ENCODE measurements at places on chromosomes 6 and 20.

DNA sequence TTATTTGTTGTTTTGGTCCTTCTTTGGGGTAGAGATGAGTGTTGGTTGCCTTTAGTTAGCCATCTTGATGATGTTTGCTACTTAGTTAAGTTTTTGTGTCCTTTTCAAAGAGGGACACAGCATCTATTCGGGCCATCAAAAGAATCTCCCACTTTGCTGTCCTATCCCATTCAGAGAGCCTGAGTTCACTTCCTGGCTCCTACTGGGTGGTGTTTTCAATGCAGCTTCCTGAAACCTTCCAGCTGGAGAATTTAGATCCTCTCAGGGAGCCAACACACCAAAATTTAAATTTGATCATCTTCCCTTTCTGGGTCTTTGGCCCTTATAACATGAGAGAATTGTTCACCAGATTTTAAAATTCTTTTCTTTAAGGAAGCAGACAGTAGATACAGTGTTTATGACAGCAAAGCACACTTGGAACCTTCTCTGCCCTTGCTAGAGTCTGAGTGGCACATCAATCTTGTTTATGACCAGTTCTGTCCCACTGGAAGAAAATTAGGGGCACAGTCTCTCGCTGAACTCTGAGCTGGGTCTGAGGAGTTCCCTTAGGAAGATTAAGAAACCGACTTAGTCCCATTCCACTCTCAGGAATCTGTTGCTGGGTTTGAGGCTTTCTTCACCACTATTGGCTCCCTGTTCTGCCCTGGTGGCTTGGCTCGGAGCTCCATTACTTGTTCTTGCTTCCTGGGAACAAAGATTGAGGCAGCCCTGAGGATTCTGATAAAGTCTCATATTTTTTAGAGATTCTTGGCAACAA, 115.5 kb downstream of the CCDC170 start:
- no peak for DNase-seq

DNA sequence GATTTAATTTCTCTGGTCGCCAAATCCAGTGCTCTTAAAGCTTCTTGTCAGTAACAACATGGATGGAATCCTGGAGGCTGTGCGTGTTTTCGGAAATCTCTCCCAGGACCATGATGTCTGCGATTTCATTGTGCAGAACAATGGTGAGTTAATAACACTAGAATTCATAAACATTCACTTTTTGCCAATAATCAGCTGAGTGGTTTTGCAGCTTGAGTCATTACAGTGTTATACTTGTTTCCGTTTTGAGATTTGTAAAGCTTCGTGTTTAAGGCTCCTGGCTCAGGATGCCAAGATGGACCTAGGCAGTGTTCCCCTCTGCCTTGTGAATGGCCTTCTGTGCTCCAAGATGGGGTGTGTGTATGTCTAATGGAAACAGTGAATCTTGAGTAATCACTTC, 113.8 kb downstream of the ARMC2 start:
- DNase-seq: no peak

- no peak for DNase-seq
These were observed 519.7 kb downstream of the CDH26 start for GRCh38 chr20:60477958-60478357.

DNA sequence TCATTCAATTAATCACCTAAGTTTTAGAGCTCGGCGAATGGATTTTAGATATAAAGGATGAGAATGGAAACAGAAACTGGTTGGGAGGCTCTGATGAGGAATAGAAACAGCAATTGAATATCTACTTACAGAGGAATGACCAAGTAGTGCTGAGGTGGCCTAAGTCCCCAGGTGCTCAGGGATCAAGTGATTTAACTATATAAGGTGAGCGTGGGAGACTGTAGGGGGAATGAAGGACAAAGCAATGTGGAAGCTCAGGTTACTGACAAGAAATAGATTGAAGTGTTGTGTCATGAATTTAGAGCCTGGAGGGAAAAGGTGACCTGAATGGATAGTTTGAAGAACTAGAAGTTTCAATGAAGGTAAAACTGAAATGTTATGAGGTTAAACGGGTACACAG, 495.4 kb upstream of the SOX4 start:
- DNase-seq: no peak

GRCh38 chr6:84280639-84281038, 53.2 kb upstream of the CEP162 start:
- no peak for DNase-seq

DNA sequence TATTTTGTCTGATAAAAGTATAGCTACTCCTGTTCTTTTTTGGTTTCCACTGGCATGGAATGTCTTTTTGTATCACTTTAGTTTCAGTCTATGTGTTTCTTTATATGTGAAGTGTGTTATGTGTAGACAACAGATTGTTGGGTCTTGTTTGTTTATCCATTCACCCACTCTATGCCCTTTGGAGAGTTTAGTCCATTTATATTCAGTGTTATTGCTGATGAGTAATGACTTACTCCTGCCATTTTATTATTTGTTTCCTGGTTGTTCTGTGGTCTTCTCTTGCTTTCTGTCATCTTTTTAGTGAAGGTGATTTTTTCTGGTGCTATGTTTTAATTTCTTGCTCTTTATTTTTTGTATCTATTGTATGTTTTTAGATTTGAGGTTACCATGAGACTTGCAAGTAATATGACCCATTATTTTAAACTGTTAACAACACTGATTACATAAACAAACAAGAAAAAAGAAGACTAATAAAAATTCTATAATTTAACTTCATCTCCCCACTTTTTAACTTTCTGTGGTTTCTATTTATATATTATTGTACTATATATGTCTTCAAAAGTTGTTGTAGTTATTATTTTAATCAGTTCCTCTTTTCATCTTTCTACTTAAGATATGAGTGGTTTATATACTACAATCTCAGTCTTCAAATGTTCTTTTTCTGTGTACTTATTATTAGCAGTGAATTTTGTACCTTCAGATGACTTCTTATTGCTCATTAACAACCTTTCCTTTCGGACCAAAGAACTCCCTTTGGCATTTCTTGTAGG, 323.4 kb downstream of the BTBD9 start:
- no peak for DNase-seq

GRCh38 chr6:56032715-56033260, 157.4 kb upstream of the BMP5 start:
- DNase-seq: no peak

- DNase-seq: no peak
These were observed 14.0 kb downstream of the GCNT2 start for GRCh38 chr6:10535193-10535592.

GRCh38 chr20:51594236-51595057, 51.9 kb upstream of the NFATC2 start:
- no peak for DNase-seq

DNA sequence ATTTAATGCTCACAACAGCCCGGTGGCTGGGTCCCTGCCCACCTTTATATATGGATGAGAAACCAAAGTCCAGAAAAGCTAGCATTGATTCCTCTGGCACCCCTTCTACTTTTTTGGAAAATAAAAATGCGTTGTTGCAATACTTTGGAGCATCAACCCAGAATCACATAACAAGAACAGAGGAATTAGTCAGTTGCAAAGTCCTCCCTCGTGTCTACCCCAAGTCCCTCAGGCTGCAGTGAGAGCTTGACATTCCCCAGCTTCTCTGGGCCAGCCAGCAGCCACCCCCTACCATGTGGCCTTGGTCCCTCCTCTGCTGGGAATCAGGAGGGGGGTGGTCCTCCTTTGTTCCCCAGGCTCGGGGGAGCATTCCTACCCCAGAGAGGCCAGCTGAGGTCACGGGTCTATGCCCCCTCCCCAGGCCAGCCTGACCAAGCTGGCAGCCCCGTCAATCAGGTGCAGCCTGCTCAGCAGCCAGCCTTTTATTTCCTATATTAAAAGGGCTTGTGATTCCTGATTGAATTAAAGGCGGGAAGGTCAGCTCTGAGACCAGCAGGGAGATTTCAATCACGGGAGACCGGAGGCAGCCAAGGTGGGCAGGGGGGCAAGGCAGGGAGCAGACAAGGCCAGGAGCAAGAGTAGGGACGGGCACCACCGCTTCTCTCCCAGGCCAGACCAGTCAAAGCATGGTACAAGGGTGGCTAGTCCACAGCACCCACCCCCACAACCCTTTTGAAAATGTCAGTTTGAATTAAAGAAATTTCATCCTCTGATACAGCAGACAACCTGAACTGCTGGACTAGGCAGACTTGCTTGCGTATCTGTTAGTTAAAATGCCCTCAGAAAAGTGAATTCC, 158.9 kb downstream of the MRPL14 start:
- no peak for DNase-seq

- no peak for DNase-seq
These were observed 133.0 kb upstream of the ATXN1 start for GRCh38 chr6:16894301-16894700.

- DNase-seq: no peak
These were observed 36.4 kb downstream of the MYLK4 start for GRCh38 chr6:2714111-2714895.

- no peak for DNase-seq
These were observed 13.7 kb upstream of the FAM83C start for GRCh38 chr20:35305682-35306556.

DNA sequence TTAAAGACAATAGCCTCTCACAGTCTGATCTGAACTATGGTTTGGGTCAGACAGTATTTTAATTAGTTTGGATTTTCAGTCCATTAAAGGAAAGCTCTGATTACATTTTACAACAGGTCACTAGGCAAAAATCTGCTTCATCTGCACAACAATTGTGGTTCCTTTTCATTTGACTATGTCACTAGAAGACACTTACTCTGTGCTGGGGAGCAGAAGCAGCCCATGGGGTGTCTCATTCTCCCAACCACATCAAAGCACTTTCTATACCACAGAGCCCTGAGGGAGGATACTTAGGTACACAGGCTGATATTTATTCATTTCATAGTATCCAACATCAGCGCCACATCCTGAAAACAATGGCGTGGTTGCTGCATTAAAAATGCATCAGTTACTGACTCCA, 36.6 kb upstream of the HDAC2 start:
- no peak for DNase-seq

DNA sequence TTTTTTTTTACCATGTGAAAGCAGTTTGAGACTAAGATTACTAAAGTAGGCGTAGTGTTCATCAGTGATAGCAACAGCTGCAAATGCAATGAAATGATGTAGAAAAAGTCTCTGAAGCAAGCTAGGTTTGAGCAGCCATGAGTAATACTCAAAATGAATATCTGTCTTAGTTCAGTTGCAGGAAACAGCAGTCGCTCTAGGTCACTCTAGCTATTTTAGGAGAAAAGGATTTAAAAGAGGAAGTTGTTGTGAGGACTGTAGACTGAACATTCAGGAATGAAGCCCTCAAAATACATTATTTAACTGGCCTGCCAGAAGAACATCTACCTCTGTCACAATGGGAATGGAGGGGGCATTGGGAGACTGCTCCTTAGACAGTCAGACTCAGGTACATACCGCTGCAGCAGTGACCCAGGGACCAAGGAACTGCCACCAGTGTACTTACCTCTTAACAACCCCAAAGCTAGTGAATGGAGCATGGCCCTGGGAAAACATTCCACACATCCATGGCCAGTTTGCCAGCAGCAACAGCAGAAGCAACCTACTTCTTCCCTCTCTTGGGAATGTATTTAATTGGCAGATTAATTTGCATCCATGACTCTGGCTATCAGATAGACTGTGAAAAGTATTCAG, 243.0 kb upstream of the KHDRBS2 start:
- no peak for DNase-seq

- no peak for DNase-seq
These were observed 1.7 kb downstream of the ADGRF4 start for GRCh38 chr6:47700053-47700452.

DNA sequence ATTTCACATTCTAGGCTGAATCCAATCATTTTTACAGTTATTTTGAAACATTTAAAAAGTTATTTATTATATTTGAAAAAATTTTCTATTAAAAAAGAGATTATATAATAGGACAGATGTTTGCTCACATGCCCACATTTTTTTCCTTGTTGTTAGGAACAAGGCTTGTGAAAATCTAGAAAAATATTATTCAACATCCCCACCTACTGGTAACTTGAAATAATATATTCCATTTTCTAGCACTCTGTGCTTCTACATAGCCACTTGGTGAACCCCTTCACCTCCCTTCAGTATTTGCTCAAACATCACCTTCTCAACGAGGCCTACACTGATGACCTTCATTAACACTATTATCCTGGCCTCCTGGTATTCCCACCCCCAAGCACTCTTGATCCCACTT, 18.3 kb upstream of the GPRC6A start:
- DNase-seq: peak; percentile 4

DNA sequence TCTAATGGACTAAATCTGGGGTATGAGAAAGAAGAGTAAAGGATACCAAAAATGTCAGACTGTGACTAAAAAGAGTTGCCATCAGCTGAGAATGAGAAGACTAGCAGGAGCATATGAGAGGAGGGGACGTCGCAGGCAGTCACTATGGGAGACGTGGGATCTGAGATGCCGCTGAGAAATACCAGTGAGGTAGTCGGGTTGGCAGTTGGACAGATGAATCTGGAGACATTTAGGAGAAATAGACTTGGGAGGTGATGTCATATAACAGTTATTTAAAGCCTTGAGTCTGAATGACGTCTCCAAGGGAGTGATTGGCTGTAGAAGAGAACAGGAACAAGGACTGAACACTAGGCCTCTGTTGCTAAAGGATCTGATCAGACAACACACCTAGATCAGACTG, 51.5 kb upstream of the TRIM26 start:
- no peak for DNase-seq
